ENCODE measurements at places on chromosomes 1 and 21.

GRCh38 chr1:48853006-48853405 lies 76.3 kb upstream of the BEND5 start:
- no peak for DNase-seq

GRCh38 chr1:164983023-164983650 lies 373.4 kb downstream of the LMX1A start:
- DNase-seq: no peak

- no peak for DNase-seq
Observed at GRCh38 chr1:168134642-168135041, 2.1 kb downstream of the GPR161 start.

DNA sequence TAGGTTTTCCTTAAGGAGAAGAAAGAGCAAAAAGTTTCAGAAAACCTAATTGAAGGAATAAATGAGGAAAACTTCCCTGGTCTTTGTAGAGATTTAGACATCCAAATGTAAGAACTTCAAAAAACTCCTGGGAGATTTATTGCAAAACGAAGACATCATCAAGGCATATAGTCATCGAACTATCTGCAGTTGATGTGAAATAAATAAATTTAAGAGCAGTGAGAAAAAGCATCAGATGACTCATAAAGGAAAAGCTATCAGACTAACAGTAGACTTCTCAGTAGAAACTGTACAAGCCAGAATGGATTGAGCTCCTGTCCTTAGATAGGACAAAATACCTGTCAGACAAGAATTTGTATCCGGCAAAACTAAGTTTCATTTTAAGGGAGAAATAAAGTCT lies 569.4 kb upstream of the ADAMTS5 start:
- DNase-seq: no peak

- DNase-seq: no peak
Observed at GRCh38 chr1:31774495-31774894, 10.4 kb upstream of the ADGRB2 start.

DNA sequence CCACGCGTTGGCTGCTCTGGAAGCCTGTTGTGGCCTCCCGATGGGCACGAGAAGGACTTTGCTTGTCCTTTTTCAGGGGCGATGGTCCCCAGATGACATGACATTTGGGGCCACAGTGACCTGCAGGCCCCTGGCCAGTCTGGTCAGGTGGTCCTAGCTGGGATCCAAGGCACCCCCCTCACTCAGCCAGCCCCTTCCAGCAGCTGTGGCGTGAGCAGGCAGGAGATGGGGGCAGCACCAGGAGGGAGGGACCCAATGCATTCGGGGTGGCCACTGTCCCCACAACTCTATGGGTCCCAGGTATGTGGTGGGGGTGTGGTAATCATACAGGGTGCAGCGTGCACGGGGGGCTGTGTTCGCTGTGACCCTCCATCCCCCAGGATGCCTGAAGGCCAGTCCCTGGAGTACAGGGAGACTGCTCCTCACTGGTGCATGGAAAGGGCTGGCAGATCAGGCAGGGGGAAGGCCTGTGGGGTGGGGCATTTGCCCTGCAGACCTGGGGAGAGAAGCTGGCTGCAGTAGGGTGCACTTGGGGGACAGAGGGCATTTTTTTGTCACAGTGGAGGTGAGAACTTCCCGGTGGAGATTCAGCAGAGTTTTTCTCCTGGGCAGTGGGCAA lies 31.7 kb downstream of the WNT3A start:
- no peak for DNase-seq

- no peak for DNase-seq
Observed at GRCh38 chr21:45532826-45533360, 9.3 kb downstream of the SLC19A1 start.

DNA sequence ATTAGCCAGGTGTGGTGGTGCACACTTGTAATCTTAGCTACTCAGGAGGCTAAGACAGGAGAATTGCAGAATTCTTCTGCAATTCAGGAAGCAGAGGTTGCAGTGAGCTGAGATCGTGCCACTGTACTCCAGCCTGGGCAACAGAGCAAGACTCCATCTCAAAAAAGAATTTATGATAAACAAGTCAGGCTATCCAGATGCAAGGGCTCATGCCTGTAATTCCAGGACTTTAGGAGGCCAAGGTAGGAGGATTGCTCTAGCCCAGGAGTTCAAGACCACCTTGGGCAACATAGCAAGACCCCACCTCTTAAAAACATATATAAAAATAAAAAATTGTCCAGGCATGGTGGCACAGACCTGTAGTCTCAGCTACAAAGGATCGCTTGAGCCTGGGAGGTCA lies 10.5 kb upstream of the CBR3 start:
- no peak for DNase-seq
